ENCODE measurements at places on chromosomes 1 and 21. TPM values are rescaled to one million over a fixed set of nuclear protein-coding genes. Genes with fewer than 3 reads are reported as not detected.

The GPX7 gene
- total RNA-seq = not detected

The BEND5 gene
- total RNA-seq = not detected

The CD2 gene
- total RNA-seq = not detected

The OR14A16 gene
- total RNA-seq = not detected

The ANKRD45 gene
- total RNA-seq = 0.09 TPM

The PTPN7 gene
- not detected for total RNA-seq

The MIXL1 gene
- total RNA-seq = not detected

The TTC34 gene
- total RNA-seq = 0.05 TPM
